Substantia nigra (tissue), 51 donors: ENCODE measurements at places on chromosomes 4 and X.

- no peak for DNase-seq
Measured at GRCh38 chrX:37455381-37455780, 106.2 kb downstream of the PRRG1 start.

GRCh38 chr4:154954117-154954516, 173.0 kb downstream of the RBM46 start:
- DNase-seq = no peak

GRCh38 chrX:64427787-64428186, 32.5 kb upstream of the MTMR8 start:
- DNase-seq = no peak

GRCh38 chrX:17537723-17538243, 162.8 kb downstream of the NHS start:
- no peak for DNase-seq

GRCh38 chr4:107896158-107896645, 35.1 kb upstream of the CYP2U1 start:
- no peak for DNase-seq

- no peak for DNase-seq
Measured at GRCh38 chr4:7788694-7789425, 150.8 kb downstream of the AFAP1 start.

DNA sequence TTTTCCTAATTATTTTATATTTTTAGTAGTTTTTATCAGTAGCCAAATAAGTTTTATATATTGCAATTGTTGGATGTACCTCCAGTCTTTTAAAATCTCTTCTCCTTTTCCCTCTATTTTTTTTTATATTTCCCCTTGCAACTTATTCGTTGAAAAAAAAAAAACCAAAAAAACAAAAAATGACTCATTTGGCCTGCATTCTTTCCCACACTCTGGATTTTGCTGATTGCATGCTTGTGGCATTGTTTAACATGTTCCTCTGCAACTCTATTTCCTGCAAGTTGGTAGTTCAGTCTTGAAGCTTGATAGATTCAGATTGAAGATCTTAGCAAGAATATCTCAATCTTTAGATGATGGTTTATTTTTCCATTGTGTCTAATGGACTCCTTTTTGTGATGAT, 260.6 kb upstream of the BOD1L1 start:
- DNase-seq = no peak

DNA sequence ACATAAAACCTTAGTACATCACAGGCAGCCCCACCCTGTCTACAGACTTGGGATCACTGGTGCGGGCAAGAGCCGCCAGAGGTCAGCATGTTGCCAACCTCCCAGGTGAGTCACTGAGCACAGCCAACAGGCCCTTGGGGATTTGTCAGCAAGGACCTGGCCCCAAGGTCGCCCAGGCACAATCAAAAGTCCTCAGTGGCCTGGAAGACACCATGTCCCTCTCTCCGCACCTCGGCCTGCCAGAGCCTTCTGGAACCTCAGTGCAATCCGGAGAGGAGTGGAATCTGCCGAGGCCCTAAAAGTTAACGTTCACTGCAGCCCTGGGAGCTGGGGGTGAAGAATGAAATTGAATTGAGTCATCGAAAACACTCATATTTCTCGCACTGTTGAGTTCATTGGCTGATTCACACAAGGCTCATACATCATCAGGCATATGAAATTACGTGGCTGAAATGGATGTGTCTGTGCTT, 74.3 kb downstream of the WFS1 start:
- no peak for DNase-seq

- no peak for DNase-seq
Measured at GRCh38 chrX:5733501-5733900, 495.2 kb downstream of the NLGN4X start.

DNA sequence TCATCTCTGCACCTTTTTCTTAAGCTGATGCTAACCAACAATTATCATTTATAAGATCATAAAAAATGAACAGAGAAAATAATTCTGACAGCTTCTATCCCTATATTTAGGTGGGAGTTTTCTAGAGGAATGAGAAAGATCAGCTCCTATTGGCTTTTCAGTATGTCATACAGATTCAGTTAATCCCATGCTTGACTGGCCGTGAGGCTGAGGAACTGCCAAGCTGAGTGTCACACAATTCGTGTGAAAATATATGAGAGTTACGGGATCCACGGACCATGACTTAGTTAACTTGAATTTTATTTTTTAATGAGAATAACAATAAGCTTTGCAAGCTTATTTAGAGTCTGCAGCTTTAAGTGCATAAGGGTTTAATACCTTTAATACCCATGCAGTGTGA, 37.5 kb downstream of the PHEX start:
- DNase-seq = no peak

- no peak for DNase-seq
Measured at GRCh38 chr4:15343000-15343399, 84.8 kb upstream of the C1QTNF7 start.
